ENCODE measurements at places on chromosomes 6 and 20. TPM values are rescaled to one million over a fixed set of nuclear protein-coding genes. Genes with fewer than 3 reads are reported as not detected.

The GPR6 gene
- total RNA-seq, result not detected

The ZNF334 gene
- 8.2 TPM for total RNA-seq

The NKX2-2 gene
- not detected for total RNA-seq

The CALHM5 gene
- 1.3 TPM for total RNA-seq

The CASS4 gene
- 3.0 TPM for total RNA-seq

Measured in kidney (tissue), 22 donors.